ENCODE measurements at places on chromosomes 16 and 17.
A peak's percentile ranks its signal among the peaks of the same experiment; 100 is the strongest.

DNA sequence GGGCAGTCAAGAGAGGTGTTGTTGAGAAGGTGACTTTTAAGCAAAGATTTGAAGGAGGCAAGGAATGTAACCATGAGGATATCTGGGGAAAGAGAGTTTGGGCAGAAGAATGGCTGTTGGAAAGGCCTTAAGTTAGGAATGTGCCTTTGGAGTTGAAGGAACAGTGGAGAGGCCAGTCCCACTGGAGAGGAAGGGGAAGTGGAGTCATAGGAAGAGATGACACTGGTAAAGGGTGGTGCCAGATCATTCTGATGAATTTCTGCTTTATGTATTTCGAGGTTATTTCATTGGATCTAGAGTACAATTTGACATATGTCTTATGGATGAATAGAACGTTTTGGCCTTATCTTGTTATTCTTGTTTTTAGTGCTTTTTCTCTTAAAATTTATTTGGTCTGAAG, 93.5 kb downstream of the WWP2 start:
- DNase-seq, result no peak

- DNase-seq, result no peak
Observed at GRCh38 chr17:19331134-19331533, 31.4 kb downstream of the B9D1 start.

DNA sequence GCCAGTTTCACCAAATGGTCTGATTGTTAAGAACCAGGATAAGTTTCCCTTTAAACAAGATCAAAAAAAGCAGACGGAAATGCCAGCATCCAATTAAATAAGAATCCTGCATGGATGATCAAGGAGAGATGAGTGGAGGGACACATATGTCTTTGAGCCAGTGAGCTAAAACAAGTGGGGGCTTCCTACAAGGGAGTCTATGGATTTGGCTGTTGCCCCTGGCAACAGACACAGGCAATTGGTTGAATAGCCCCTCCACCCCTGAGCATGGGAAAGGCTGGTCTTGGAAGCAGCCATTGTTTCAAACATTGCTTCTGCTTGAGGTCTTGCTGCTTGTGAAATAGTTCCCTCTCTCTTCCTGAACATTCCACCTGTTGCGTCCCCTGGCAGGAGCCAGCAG, 374.7 kb upstream of the ERCC4 start:
- DNase-seq, result no peak

- DNase-seq, result peak; percentile 72
Observed at GRCh38 chr16:12067714-12068401, 91.3 kb downstream of the SNX29 start.

- DNase-seq, result no peak
Observed at GRCh38 chr16:88065747-88066142, 114.5 kb downstream of the BANP start.

- DNase-seq, result no peak
Observed at GRCh38 chr17:50681263-50682200, 26.2 kb downstream of the ANKRD40 start.

GRCh38 chr16:70472786-70473433, 18.5 kb downstream of the FCSK start:
- no peak for DNase-seq

Data from activated CD4-positive, alpha-beta T cell treated with anti-CD3 and anti-CD28 coated beads, Interleukin-2, amount 50 U/mL, for 16 hours (primary cell).